ENCODE measurements at places on chromosomes 1 and 21.

GRCh38 chr1:99956755-99957154 is 13.0 kb upstream of the SLC35A3 start:
- DNase-seq = no peak

DNA sequence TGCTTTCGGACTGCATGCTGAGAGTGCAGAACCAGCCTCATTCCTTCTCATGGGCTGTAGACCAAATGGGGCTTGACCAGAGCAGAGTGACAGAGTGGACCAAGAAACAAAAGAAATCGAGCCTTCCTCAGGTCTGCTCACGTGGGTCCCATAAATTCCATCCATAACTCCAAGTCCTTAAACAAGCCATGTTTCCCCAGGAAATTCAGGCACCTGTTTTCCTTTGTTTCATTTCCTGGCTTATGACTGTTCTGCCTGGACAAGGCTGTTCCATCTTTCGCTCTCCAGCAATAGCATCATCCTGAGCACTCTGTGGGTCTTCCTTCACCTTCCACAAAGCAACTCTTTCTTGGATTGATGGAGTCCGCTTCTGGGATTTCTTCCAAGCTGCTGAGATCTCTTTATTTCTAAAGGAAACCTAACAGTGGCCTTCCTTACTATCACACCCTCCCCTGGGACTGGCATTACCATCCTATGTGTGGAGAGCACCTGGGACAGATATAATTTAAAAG is 63.9 kb downstream of the LAMC2 start:
- no peak for DNase-seq

DNA sequence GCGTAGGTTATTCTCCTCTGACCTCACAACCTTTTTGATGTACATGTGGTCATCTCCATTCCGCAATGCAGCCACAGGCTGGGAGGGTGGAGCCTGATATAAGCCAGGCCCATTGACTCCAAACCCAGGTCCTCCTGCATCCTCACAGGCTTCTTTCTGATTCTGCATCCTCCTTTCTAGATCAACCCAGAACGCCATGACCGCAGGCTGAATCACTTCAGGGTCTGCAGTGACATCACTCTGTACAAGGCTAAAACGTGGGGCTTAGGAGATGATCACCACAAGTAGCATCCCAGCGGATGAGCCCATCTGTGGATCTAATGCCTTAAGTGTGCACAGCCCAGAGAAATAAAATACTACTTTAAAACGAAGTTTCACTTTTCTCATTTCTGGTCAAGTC is 16.1 kb downstream of the EBNA1BP2 start:
- no peak for DNase-seq

DNA sequence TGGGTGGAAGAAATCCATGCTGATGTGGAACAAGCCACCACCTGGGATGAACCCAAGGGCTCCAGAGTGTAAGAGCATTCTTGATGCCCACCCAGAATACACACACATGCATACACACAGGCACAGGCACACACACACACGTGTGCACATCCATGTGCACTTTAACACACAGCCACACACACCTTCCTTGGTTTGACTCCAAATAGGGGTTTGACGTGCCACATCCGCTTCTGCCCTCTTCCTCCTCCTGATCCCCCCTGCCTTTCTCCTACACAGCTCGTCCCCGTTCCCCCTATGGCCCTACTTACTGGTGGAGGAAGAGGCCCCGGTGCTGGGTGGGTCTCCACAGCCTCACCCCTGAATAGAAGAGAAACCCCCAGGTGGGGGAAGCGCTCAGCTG is 16.0 kb downstream of the SPATA21 start:
- no peak for DNase-seq

DNA sequence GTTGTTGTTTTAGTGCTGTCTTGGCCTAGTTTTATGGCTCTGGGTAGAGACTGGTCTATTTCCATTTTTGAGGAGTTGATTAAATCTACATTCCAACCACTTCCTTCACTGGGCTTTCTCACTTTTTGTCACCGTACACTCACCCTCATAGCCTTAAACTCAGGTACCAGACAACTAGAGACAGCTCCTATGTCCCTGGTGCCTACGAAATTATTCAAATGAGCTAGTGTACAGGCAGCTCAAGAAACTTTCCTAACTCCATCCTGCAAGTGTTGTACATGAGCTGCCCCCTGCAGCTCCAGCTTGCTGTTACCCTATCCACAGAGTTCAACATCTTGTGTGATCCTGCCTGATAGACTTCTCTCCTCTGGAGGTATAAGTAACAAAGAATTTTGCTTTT is 704.8 kb upstream of the RGS18 start:
- no peak for DNase-seq

- DNase-seq = no peak
These were observed 28.6 kb upstream of the NEK2 start for GRCh38 chr1:211703812-211704537.

- DNase-seq = no peak
These were observed 1762.1 kb downstream of the BRINP3 start for GRCh38 chr1:188715566-188715965.

DNA sequence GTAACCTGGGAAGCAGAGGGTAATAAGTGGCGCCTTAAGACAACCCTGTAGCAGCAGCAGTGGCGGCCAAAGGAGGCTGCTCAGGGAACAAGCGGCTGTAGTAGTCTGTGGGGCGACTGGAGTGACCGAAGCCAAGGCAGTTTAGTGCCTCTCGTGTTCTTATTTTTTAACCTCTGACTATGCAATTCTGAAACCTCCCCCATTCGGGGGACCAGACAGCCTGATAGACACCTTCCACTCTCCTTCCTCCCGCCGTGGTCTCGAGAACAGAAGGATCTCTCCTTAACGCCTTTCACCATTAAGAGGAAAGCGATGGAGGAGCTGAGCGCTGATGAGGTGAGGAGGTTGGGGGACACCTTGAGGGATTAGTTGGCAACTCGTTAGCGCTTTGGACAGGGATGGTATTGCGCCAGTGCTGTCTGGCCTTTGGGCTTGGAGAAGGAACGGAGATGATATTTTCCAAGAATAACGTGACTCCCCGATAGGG is 644 bp downstream of the UBE4B start:
- peak; percentile 14 for DNase-seq

- no peak for DNase-seq
These were observed 24.2 kb upstream of the CR2 start for GRCh38 chr1:207429963-207430362.

DNA sequence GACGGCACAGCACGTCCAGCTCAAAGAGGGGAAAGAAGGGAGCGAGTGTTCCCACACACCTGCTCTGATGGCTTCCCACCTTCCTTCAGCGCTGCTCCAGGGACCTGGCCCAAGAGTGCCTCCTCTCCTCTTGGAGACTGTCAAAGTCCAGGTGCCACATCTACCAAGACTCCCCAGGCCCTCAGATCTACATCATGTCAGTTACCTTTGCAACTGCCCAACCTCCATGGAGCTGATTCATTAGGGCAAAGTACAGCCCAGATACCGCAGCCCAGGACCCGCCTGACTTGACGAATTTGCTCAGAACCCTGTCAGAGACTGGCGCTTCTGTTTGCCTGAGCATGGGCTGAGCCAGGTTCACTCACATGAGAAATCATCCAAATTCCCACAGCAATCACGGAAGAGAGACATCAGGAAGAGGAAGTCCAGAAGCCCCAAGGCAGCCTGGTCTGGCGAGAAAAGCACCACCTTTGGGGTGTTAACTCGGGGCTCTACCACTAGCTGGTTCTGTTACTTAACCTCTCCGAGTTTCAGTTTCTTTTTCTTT is at the start of gene SEC16B:
Gene SEC16B (minus strand): TSS at position 234 of the 547 bp plus-strand sequence. CDS start 2,077 bp downstream, outside the sequence.
- DNase-seq = no peak

- no peak for DNase-seq
These were observed 15.3 kb downstream of the RAB4A start for GRCh38 chr1:229286099-229286766.

GRCh38 chr21:46183910-46184624 is at the start of gene SPATC1L:
SPATC1L (minus strand) TSS chr21:46184459; CDS start chr21:46182816, 1,643 bp downstream.
- peak; percentile 9 for DNase-seq

DNA sequence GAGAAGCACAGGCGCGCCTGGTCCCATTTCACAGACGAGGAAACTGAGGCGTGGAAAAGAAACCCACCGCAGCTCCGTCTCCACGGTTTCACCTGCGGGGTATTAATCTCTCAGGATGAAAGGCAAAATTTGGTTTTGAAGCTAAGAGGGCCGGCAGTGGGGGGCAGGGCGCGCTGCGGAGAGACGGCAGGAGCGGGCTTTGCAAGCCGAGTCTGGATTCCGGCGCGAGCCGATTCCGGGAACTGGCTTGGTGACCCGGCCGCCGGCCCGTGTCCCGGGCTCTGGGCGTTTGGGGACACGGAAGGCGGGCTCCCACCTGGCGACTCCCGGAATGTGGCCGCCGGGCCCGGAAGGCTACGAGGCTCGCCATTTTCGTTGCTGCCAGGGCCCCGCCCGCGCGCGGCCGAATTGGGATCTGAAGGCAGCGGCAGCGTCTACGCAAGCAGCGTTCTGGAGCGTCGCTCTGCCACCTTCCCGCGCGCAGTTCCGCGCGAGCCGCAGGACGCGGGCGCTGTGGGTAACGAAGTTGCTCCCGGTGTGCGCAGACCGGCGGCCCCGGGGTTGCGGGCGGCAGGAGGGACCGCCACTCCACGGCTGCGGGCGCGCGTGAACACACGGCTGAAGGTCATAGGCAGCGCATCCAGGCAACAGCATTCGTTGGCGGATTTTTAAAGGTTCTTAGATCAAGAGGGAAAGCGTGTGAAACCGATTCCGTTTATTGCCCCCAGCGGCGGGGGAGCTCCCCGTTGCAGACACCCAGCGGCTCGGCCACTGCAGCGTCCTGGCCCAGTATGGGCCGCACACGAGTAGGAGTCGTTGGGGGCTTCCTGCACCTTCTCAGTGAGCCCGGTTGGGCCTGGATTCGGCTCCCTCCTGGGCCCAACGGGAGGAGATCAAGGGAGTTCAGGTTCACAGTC is 5.4 kb upstream of the PRDM16 start:
- no peak for DNase-seq

GRCh38 chr1:208604295-208604694 is 360.1 kb upstream of the PLXNA2 start:
- no peak for DNase-seq

DNA sequence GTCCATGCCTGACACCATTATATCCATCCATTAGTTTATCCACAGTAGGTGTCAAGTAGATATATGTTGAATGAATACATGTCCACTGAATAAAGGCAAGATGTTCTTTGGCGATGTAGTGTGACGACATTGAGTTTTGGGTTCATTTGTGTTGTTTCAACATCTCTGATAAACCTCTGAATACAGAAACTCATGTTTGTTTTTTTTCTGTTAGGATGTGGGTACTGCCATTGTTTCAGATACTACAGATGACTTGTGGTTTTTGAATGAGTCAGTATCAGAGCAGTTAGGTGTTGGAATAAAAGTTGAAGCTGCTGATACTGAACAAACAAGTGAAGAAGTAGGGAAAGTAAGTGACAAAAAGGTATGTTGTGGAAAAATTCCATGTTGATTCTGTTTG is 28.1 kb downstream of the MDM4 start:
- no peak for DNase-seq

- no peak for DNase-seq
These were observed 831.4 kb downstream of the ADGRL2 start for GRCh38 chr1:82632155-82632554.

GRCh38 chr1:185396126-185396525 is 79.1 kb upstream of the IVNS1ABP start:
- DNase-seq = no peak
